ENCODE measurements at places on chromosomes 1 and 21.

GRCh38 chr1:220701974-220702373 is 11.8 kb downstream of the C1orf115 start:
- DNase-seq, result no peak

- no peak for DNase-seq
Measured at GRCh38 chr1:154578058-154578418, 10.5 kb downstream of the CHRNB2 start.

- DNase-seq, result no peak
Measured at GRCh38 chr1:167520711-167521206, 2.4 kb upstream of the CD247 start.

GRCh38 chr1:38608202-38608864 is 251.2 kb downstream of the RRAGC start:
- DNase-seq, result peak; percentile 77

DNA sequence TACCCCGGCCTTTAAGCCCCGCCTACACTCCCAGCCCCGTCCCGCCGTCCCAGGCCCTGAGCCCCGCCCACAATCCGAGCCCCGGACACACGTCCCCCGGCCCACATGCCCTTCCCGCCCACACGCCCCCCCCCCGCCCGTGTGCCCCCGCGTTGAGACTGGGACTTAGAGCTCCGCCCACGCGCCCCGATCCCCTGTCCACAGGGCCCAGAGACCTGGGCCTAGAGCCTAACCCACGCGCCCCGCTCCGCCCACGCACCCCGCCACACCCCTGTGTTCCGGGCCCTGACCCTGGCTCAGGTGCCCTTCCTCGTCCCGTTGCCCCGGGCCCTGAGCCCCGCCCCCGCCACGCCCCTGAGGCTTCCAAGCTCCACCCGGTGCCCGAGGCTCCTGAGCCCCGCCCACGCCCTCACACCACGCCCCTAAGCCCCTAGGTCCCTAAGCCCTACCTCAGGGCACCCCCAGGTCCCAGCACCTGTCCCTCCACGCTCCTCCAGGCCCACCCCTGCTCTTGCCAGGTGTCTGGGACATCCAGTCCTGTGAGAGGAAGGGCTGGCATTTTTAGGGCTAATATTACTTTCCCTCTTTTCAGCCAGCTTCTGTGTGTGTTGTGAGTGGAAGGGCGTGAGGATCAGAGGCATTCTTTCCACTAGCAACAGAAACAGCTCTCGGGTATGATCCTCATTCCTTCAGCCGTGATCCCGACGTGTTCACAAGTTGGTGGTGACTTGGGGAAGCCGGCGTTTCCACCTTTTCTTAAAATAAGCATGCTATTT is 552 bp upstream of the GPR157 start:
- peak; percentile 95 for DNase-seq

GRCh38 chr1:116769561-116769977 is 15.3 kb downstream of the CD2 start:
- no peak for DNase-seq

DNA sequence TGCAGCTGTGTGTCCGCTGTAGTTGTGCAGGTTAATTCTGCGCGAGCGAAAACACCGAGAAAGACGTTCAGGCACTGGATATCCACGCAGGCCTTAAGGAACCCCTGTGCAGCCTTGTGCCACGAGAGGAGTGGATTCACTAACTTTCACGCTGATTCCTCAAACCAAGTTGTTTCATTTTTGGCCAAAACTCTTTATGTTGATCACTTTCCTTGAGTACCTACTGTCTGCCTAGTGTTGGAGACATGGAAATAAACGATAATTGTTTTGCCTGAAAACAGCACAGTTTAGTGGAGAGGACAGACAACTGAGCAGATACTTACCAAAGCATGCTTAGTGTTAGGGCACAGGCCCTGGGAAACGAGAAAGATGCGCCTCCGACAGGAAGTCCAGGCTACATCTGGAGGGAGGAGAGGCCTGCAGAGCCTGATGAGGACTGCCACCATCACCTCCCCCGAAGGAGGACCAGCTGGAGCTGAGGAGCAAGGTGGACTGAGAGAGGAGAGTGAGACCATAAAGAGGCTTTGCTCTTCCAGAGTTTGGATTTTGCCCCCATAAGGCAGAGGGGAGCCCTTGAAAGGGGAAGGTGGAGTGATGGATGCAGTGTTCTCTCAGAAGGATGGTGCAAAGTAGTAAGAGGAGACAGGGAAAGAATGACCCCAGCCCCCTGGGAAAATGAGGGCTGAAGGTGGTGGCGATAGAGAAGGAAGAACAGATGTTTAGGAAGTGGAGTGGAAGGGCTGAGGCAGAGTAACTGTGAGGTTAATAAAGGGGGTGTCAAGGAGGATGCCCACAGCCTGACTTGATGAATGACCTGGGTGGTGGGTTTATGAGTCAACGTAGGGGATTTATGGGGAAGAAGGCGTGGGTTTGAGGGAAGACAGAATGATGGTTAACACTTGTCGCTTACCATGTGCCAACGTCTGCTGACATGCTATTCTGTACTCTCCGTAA is 956 bp upstream of the SCAF4 start:
- peak; percentile 20 for DNase-seq

GRCh38 chr1:10613861-10614260 is 139.1 kb downstream of the PEX14 start:
- DNase-seq, result no peak

- peak; percentile 64 for DNase-seq
Measured at GRCh38 chr1:41282679-41283317, 40.7 kb upstream of the SCMH1 start.

DNA sequence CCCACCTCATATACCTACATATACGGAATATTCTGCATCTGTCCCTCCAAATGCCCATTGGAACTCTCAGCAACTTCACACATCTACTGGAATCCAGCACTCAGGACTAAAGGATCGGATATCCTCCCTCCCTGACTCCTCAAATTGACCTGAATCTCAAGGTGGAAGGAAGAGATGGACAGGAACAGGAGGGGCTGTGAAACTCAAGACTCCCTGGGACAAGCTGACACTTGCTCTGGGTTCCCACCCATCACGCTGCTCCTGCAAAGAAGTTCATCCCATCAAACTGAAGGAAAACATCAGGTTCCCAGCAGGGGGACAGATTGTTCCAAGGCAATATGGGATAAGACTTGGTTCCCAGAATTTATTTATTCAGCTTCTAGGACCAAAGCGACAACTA is 30.3 kb upstream of the TIAM1 start:
- DNase-seq, result no peak

DNA sequence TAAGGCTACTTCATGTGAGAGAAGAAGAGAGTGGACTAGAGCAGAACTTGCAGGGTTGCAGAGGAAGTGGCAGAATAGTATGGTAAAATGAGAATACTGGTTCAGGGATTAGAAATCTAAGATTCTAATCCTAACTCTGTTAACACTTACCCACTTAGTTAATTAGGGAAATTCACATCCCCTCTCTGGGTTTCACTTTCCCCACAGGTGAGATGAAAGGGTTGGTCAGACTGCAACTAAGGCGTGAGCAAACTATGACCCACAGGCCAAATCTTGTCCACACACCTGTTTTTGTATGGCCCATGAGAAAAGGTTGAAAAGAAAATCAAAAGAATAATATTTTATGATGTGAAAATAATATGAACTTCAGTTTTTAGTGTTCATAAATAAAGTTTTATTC is 117.5 kb downstream of the MACF1 start:
- DNase-seq, result no peak

- DNase-seq, result no peak
Measured at GRCh38 chr1:109225711-109226445, 12.2 kb downstream of the SARS1 start.

DNA sequence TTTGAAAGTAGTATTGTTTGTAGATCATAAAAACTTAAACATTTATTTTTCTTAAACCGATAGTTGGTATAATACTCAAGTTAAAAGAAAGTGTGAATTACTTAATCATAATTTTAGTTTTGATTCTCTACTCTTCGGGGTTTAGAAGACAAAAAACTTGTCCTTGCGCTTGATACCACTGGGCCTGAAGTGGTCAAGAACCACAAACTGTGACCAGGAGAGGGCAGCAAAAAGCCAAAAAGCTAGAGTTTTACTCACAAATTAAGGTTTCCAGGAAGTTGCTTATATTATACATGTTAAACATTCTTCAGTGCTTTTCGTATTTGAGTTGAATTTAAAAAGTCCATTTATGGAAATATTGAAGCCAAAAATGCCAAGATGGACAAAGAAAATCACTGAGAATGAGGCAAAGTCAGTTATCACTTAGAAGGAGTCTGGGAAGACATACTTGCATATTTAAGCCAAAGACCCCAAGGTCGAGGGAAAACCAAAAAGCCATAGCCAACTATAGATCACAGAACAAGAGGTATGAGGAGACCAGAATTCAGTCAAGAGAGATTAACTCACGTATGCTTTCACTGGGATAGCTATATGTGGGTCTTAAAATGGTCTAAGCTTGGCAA is 34.2 kb downstream of the EFCAB7 start:
- peak; percentile 56 for DNase-seq

GRCh38 chr21:37058261-37058660 is 14.6 kb downstream of the PIGP start:
- DNase-seq, result no peak

DNA sequence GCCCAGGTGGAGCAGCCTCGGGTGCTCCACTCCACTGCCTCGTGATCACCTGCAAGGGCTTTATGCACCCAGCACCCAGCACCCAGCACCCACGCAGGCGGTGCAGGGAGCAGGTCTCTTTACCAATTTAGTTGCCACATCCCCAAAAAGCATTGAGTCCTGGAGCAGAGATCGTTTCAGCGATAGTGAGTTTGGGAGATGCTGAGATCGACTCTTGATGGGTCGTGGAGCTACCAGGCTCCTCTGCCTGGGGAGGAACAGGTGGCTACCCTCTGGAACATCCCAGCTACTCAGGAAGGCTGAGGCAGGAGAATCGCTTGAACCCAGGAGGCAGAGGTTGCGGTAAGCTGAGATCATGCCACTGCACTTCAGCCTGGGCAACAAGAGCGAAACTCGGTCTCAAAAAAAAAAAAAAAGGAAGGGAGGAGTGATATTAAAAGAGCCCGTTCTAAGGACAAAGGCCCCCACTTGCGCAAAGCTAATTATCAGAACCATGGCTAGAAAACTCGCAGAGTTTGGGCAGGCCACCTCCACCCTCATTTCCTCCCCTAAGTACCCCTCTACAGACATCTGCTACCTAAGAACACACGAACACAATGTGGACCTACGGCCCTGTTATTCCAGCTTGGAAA is 106.5 kb upstream of the SLC45A1 start:
- DNase-seq, result no peak

GRCh38 chr21:44874497-44875315 is 1.2 kb upstream of the PTTG1IP start:
- no peak for DNase-seq

DNA sequence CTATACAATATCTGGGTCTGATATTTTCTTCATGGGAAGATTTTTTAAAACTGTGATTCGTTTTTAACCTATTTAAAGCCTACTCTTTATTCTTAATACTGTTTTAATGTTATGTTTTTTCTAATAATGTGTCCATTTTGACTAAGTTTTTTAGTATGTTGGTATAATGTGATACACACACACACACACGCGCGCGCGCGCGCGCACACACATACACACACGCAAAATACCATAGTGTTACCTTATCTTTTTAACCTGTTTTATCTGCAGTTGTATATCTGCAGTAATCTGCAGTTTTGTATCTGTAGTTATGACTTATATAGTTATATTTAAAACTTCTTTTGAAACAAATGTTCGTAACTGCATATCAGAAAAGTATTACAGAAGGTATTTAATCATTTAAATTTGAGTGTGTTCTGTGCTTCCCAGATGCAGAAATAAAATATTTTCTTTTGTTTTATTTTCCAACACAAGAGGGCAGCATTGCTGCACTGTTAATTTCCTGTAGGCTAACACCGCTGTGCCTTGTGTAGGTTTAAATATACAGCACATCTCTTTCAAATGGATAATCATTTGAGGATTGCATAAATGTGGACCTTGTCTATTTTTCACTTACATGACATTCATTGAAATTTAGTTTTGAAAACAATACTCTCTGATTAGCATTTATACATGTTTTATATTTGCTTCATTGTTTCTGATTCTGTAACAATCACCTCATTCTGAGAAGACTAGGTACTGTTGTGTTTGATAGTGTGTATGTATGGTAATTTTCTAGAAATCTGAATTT is 166.1 kb downstream of the PDE4B start:
- DNase-seq, result peak; percentile 63

- no peak for DNase-seq
Measured at GRCh38 chr1:233639611-233640010, 25.7 kb downstream of the KCNK1 start.

DNA sequence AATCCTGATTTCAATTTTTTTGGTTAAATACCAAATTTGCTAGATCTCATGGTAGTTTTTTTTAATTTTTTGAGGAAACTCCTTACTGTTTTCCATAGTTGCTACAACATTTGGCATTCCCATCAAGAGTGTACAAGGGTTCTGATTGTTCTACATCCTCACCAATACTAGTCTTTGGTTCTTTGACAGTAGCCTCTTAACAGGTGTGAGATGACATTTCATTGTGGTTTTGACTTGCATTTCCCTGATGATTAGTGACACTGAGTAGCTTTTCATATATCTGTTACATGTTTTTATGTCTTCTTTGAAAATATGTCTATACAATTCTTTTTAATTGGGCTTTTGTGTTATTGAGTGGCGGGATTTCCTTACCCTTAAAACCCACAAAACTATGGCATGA is 20.9 kb upstream of the RGS13 start:
- no peak for DNase-seq
